ENCODE measurements at places on chromosomes 1 and 21.

- DNase-seq: no peak
These were observed 618 bp downstream of the HNRNPR start for GRCh38 chr1:23343221-23344110.

GRCh38 chr1:16926491-16927073 lies 4.9 kb downstream of the CROCC start:
- no peak for DNase-seq

- no peak for DNase-seq
These were observed 201.7 kb downstream of the TM2D1 start for GRCh38 chr1:61523229-61523628.

- no peak for DNase-seq
These were observed 164.0 kb downstream of the NEK7 start for GRCh38 chr1:198320759-198321158.

GRCh38 chr1:217590598-217590997 lies 40.3 kb downstream of the GPATCH2 start:
- DNase-seq: no peak

- DNase-seq: no peak
These were observed 10.8 kb downstream of the MINDY1 start for GRCh38 chr1:150995896-150996295.

GRCh38 chr1:166925810-166926478 lies 49.4 kb downstream of the ILDR2 start:
- DNase-seq: no peak

DNA sequence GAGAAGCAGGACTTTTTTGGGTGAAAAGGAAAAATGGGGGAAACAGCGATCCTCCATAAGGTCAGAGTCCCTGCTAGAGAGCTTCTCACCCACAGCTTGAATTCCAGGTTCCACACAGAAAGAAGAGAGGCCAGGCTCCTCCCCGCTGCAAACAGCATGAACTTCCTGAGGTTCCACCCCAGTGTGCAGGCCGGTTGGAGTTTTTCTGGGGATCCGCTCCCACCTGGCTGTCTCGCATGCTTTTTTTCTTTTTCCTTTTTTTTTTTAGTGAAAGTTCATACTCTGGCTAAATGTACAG lies 595.1 kb upstream of the ZP4 start:
- no peak for DNase-seq

DNA sequence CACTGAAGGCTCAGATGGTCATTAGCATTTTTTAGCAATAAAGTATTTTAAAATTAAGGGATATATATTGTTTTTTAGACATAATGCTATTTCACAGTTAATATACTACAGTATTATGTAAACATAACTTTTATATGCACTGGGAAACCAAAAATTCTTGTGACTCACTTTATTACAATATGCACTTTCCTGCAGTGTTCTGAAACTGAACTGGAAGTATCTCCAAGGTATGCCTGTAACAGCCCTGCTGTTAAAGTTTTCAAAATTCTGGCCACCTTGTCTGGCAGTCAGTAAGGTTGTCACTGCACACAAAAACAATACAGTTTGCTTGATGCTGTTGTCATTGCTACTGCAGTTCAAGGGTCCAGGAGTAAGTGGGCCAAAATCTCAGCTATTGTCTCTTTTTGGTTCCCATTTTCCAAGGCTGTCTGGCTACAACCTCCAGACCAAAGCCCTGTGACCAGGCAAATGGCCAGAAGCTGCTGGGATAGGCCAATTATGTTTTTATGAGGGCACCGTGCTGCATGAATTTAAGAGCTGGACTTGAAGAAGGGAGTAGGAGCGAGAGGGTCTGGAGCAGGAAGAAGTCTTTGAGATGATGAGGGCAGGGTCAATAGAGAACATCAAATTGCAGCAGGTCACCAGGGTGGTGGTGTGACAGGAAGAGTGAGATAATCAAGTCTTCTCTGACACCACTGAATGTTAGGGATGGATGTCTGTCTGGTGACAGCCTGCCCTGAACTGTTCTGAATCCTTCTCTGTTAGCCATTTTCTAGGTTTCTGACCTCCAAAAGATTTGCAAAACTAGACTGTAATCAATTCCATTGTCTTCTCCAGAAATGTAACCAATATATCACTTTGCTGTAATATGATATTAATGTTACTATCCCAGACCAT lies 82.3 kb upstream of the CACHD1 start:
- DNase-seq: no peak

DNA sequence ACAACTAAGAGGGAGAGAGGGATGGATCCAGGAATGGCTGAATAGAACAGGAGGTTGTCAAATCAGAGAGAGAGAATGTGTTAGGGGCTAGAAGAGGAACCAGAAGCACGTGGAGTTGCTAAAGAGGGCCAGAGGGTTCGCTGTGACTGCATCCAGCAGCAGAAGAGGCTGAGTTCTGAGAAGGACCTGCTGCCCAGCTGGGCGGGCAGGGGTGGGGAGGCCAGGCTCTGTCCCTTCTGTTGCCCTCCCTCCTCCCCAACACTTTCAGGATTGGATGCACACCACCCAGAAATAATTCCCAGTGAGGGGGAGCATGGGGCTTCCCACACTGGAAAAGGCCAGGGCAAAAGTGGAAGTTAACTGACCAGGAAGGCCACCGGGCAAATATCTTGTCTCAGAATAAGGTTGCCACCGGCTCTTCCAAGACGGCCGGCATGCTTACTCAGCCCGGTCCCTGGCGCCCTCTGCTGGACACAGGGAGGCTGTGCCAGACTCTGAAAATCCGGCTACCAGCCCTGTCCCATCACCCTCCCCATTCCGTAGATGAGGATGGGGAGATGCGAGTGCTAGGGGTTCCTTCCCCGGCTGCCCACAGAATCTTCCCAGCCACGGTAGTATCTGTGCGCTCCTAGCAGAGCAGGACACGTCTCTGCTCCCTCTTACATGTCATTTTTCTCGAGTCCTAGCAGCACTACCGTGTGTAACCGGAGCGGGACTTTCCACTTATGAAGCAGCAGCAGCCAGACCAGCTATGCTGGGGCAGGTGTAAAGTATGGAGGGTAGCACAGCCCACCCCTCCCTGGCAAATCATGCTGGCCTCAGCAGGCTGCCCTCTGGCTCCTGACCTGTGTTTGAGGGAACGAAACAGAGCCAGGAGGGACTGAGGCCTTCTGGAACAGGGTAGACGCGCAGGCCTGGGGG lies 46.8 kb upstream of the A3GALT2 start:
- DNase-seq: peak; percentile 85

GRCh38 chr1:19466112-19466561 lies 19.2 kb downstream of the CAPZB start:
- no peak for DNase-seq

DNA sequence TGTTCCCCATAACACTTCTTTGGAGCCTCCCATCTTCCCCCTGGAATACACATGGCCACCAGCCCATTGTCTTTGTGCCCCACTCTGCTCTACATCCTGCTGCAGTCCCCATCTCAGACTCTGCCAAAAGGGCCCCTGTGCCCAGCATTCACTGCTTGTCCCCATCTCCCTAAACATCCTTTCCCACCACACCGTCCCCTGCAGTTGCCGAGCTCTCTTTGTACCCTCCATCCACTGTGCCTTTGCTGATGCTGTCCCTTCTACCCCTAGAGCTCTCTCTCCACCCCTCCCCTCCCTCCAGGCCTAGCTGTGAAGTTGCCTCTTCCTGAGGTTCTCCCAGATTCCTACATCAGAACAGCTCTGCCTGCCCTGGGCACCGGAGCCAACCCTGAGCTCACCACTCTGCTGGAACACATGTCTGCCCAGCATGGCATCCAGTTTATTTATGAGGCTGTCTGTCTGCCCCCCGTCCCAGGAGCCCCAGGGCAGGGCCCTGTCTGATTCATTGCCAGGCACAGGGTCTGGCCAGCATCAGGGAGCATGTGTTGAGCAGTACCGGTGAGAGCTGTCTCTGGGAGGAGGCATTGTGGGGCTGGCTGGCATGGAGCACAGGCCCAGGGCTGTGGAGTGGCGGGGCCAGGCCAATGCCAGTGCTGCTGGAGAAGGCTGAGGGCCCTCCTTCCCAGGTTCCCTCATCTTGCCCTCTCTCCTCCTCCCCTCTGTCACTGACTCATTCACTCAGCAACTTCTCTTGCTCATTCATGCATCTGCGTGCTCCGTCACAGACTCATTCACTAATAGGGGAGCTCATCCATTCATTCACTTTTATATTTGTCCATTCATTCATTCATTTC lies 28.8 kb downstream of the EDN2 start:
- DNase-seq: no peak

DNA sequence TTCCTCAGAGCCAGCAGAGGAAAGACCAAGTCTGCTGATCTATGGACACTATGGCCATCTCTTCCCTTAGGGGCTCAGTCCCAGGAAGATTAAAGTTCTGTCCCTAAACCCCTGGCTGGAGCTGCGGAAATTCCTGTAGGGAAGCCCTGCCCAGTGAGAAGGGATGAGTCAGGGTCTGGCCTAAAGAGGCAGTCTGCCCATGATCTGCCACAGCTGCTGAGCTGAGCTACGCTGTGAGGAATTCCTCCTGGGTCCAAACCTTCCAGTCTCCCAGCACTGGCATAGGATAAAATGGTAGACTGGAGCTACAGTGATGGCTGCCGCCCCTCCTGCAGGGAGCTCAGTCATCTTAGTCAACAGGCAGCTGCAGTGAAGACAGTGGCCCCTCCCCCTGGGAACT lies 213.7 kb downstream of the BRINP2 start:
- DNase-seq: no peak

GRCh38 chr1:183633676-183634343 lies 1.8 kb downstream of the ARPC5 start:
- DNase-seq: no peak

DNA sequence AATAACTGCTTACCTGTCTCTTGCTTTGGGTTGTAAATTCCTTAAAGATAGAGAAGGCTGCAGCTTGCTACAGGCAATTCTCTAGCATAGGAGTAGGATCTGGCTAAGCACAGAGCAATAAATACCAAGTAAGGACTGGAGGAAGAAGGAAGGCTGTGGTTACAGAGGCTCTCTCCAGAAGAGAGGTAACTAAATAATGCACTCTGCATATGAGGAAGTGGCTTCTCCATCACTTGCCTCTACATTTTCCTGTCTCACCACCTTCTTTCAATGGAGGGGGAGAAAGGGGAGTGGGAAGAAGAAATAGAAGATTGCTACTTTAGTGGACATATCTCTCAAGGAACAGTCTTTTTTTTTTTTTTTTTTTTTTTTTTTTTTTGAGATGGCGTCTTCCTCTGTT lies 60.9 kb upstream of the LAX1 start:
- no peak for DNase-seq

- DNase-seq: no peak
These were observed 66.7 kb upstream of the F3 start for GRCh38 chr1:94608142-94608851.

- no peak for DNase-seq
These were observed 43.1 kb downstream of the DUSP10 start for GRCh38 chr1:221698579-221699349.

GRCh38 chr1:214970016-214970415 lies 112.5 kb upstream of the KCNK2 start:
- DNase-seq: no peak

- DNase-seq: no peak
These were observed 479 bp downstream of the RGS16 start for GRCh38 chr1:182603646-182604174.

DNA sequence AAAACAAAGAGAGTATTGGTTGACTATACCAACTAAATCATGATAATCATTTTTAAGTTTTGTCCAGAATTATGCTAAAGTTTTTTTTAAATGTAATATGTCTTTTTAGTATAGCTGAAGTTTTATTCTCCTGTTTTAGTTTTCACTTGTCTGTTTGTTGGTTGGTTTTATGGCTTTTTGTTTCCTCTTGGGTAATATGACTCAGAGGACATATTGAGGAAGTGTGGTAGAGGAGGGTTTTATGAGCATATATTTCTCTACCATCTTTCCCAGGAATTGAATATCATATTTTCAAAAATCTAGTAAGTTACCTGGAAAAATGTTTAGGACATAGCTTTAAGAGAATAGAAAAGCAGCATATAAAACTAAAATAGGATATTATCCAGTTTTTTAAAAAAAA lies 68.6 kb upstream of the MCOLN3 start:
- no peak for DNase-seq

GRCh38 chr1:195516036-195516435 lies 1092.2 kb downstream of the KCNT2 start:
- DNase-seq: no peak

DNA sequence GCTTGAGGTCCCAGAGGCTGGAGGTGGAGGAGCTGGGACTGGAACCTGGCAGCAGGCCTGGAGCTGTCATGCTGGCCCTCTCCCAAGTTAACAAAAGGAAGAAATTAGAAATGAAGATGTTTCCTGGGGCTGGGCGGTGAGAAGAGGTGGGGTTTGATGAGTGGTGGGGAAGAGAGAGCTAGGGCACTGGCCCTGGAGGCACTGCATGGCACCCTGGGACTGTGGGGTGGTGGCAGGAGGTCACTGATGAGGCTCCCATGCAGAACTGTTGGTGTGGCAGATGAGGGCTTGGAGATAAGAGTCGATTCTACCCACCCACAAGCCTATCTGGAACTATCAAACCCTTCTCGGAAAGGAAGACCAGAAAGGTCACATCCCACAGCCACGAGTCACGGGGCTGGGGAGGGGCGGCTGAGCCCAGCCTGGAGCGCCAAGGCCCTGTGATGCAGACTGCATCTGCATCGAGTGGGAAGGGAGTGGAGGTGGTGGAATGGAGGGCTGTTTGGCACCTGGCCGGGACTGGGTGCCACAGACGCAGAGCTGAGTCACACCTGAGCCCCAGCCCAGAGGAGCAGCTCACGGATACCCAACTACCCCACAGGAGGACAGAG lies 29.4 kb downstream of the MRPL37 start:
- no peak for DNase-seq

- DNase-seq: no peak
These were observed 76.3 kb downstream of the ADARB1 start for GRCh38 chr21:45150638-45151131.

GRCh38 chr1:18752409-18752808 lies 107.1 kb downstream of the TAS1R2 start:
- DNase-seq: no peak

DNA sequence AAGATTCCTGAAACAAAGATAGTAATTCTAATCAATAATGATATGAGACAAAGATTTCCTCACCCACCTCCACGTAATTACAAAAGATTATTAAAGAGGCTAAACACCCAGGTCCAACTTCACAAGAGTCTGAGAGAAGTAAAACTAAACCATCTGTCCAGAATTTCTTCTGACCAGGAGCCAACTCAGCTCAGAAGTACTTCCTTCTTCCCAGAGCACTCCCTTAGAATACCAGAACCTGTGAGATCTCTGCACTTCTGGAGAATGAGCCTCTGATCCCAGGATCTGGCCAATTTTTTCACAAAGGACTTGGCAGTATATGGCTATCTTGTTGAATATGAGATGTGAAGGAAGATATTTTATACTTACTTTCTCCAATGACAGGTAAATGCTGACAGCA lies 120.6 kb upstream of the PALMD start:
- no peak for DNase-seq

- DNase-seq: no peak
These were observed 4.6 kb downstream of the KLHDC8A start for GRCh38 chr1:205351984-205352713.

- no peak for DNase-seq
These were observed 21.8 kb downstream of the RXRG start for GRCh38 chr1:165423136-165423535.

DNA sequence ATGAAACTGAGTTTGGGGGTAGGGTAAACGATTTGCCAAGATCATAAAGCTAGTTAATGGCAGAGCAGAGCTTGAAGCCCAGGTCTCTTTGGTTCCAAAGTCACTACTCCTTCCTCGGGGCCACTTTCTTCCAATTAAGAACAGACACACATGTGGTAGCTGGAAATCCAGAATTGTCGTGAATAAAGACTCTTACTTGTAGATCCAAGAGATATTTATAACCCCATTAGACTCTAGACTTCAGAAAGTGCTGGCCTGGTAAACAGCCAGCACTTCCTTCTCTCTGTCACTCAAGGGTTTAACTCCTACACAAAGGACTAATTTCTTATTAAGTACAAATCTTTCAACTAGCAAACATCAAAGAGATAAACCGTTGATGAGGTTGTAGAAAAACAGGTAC lies 2.7 kb downstream of the FAM163A start:
- DNase-seq: no peak

All from frontal cortex (tissue), 4 donors.